ENCODE measurements at places on chromosomes 11 and 22.
A peak's percentile ranks its signal among the peaks of the same experiment; 100 is the strongest.

GRCh38 chr11:69444381-69445130, 36.9 kb upstream of the LINC01488 start:
- DNase-seq = peak; percentile 91

- DNase-seq = peak; percentile 69
Observed at GRCh38 chr22:23305922-23306374, 125.6 kb downstream of the BCR start.

- no peak for DNase-seq
Observed at GRCh38 chr11:21921151-21921550, 271.7 kb upstream of the ANO5 start.

DNA sequence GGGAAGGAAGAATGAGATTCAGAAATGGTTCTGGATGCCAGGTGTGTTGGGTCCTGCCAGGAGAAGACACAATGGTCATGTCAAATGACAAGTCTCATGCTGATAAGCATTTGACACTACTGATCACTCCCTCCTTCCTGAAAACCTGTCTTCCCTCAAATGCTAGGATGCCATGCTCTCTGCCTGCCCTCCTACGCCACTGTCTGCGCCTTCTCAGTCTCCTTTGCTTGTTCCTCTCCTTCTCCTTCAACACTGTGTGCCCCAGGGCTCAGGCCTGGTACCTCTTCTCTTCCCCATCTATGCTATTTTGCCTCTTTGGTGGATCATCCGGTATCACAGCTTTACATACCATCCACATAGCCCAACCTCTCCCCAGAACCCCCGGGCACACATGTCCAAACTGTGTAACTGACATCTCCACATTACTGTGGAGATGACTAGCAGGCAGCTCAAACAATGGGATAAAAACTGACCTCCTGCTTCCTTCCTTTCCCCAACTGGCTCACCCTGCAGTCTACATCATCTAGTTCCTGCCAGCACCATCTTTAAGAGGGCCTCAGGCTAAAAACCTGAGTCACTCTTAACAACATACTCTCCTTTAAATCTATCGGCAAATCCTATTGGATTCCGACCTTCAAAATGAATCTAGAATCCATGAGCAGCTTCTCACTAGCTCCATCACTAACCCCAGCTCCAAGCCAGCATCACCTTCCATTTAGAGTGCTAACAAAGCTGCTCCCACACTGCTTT, 8.2 kb downstream of the AP1B1 start:
- DNase-seq = peak; percentile 58

GRCh38 chr22:46731246-46732040, 6.6 kb downstream of the CERK start:
- peak; percentile 33 for DNase-seq

DNA sequence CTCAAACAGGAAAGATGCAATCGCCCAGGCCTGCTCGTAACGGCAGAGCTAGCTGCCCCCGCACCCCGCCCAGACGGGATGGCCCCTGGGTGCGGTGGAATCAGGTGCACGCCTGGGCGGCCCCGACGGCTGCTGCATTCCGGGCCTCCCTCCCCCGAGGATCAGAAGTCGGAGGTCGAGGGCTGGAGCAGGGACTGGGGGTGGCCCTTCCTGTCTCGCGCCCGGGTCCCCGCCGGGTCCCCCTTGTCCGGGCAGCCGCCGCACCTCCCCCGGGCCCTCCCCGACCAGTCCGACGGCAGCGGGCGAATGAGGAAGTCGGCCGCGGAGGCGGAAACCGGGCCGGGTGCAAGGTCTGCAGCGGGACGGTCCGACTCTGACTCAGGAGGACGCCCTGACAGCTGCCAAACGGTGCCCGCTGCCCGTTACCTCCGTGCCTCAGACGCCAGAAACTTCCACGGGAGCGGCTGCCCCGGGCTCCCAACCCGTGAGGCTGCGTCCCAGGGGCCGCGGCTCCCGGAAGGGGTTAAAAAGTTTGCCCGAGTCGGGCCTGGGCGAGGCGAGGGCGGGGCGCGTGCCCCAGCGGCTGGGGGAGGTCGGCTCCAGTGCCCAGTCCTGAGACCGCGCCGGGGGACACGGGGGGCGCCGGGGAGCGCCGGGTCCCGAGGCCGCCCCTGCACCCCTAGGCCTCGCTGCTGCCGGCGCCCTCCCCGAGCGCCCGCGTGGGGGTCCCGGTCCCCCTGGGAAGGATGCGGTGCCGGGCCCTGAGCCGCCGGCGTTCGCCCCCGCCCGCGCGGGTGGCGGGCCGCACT, 663 bp downstream of the MYH9 start:
- DNase-seq = peak; percentile 81

GRCh38 chr22:23822101-23822671, 16.6 kb downstream of the DERL3 start:
- no peak for DNase-seq

DNA sequence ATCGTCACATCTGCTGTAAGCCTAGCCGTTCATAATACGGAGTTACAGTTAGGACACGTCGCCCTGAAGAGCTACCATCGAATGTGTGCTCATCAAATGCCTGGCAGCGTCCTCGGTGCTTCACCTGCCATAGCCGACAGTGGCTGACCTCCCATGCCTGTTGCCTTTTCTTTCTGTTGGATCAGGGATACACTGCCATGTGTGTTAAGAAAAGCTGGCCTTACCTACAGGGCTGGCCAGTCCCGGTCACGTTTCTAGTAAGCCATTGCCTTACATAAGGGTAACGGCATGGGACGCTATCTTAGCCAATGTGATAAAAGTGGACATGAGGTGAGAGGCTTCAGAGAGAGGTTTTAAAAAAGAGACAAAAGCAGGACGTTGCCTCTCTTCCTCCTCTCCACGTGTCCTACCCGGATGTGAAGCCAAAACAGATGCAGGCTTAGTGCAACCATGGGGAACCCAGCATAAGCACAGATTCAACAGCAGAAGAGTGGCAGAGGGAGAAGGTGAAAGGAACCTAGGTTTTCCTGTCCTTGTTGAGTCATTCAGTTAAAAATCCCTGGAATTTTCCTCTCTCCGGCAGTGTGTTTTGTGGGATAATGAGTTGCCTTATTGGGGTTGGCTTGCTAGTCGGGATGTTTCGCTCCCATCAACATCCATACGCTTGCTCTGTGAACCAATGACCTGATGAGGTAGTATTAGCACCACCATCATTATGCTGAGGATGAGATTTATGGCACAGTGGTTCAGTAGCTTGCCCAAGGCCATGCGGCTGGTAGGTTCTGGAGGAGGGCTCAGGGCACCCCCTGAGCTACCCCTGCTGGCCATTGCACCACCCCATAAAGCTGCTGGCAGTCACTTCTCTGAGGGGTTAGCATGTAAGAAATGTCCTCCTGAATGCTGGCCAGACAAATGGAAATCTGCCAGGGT, 67.4 kb upstream of the B3GAT1 start:
- DNase-seq = no peak

DNA sequence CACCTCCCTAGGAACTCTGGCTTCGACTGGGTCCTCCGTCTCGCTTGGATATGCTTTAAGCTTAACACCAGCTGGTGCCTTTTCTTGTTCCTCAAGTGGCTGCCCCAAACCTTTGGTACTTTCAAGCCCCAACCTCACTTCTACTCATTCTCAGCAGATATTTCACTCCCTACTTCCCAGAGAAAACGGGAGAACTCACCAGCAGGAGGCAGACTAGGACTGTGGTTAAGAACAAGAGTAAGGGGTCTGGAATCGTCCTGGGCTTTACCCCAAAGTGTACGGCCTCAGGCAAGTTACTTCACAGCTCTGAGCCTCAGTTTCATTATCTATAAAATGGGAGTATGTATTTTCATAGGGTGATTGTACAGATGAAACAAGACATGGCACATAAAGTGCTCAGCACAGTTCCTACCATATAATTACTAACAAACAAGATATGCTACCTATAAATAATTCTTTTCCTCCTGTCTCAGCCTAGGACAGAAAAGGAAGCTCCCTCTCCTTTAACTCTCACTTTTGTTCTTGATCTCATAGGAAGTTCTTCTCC, 37.8 kb downstream of the PAMR1 start:
- peak; percentile 65 for DNase-seq

- peak; percentile 85 for DNase-seq
Observed at GRCh38 chr11:63023841-63024648, 8.4 kb upstream of the SLC22A8 start.

- peak; percentile 89 for DNase-seq
Observed at GRCh38 chr11:72975778-72976521, 161.7 kb downstream of the ATG16L2 start.

GRCh38 chr11:43825217-43825816, 55.3 kb upstream of the ALKBH3 start:
- peak; percentile 61 for DNase-seq

DNA sequence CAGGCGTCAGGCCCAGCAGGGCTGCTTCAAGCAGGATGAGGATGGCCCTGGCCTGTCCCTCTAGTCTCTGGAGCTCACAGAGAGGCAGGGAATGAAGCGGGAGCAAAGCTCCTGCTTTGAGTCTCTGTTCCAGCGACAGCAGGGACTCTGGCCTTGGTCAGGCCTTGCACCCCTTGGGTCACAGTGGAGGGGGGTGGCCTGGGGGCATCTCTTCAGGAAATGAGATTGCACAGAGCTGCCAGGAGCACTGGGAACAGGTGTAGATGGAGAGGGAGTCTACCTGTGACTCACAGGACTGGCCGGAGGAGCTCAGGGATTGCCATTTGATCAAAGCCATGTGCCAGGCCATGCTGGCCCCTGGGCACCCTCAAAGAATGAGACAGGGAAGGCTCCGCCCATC, 1.6 kb downstream of the ANO1 start:
- no peak for DNase-seq

DNA sequence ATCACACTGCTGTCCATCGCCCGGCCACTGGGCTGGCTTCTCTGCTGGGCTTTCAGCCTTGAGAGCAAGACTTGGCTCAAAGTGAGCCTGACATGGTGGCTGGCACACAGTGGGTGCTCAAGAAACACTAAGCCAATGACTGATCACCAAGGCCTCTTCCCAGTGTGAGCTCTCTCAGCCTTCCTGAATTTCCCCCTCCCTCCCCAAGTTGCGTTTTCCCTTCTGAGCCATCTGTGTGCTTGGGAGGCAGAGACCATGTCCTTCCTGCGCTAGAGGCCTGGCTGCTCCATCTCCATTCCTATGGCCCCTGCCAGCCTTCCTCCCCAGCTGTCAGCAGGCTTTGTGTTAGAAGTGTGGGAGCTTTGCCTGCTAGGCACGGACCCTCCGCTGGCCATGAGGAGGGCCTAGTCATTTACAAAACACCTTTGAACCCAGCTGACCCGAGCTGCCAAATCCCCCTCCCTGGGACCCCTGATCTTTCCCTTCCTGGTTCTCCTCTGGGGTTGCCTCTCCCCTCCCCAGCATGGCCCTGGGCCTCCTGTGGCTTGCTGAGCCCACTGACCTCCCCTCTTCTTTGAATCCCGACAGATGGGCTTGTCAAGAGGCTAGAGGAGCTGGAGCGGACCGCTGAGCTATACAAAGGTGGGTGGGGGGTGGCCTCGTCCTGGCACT, 13.2 kb downstream of the PICK1 start:
- no peak for DNase-seq

- peak; percentile 25 for DNase-seq
Observed at GRCh38 chr11:94117871-94118270, 10.8 kb upstream of the PANX1 start.

DNA sequence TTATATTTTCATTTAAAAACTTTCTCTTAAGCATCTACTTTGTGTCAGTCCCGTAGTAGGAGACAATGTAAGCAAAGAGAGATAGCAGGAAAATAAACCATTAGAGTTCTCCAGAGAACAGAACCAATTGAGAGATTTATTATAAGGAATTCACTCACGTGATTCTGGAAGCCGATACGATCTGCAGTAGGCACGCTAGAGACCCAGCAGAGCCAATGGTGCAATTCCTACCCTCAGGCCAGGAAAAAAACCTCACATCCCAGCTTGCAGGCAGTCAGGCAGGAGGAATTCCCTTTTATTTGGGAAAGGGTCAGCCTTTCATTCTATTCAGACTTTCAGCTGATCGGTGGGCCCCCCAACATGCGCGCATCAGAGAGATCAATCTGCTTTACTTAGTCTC, 7.3 kb upstream of the PLEKHA7 start:
- no peak for DNase-seq

- DNase-seq = no peak
Observed at GRCh38 chr11:128328955-128329551, 258.3 kb downstream of the ETS1 start.

- no peak for DNase-seq
Observed at GRCh38 chr11:68050371-68050841, 11.6 kb downstream of the TCIRG1 start.

- no peak for DNase-seq
Observed at GRCh38 chr22:48227341-48228018, 1465.0 kb downstream of the TBC1D22A start.

DNA sequence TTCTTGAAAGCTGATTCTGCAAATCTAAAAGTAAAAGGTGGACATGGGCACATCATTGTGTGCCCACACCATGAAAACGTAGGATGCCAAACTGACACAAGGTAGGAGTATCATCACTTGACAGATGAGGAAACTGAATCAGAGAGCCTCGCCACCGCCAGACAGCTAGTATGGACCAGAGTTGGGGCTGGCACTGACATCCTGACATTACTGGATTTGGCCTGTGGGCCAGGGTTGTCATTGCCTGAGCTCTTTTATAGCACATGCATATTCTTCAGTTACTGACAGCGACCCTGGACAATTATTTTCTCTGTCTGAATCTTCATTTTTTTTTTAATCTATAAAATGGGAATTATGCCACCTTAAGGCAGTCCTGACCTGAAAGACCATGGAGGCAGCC, 16.5 kb downstream of the USP35 start:
- DNase-seq = no peak

DNA sequence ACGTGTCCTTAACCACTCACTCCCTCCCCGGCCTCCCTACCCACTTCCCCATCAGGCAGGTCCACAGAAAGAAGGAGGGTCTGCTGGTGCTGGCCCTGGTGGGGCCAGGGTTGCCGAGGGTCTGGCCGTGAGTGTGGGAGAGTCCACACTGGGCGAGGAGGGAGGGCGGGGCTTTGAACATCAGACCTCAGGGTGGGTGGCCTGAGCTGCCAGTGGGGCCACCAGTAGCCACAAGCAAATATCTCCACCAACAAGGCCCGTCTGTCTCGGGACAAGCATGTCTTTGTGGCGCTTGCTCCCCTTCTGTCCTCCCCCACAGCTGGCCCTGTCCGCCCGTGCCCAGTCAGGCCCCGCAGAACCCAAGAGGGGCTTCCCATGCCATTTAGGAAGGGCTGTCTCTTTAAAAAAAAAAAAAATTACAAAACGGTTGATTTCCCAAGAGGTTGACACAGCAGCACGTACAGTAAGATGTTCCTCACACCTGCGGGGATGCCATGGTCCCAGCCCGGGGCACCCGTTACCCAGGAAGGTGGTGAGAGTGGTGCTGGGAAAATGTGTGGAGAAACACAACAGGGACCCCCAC, 17.7 kb upstream of the TALDO1 start:
- DNase-seq = no peak

GRCh38 chr11:56474729-56475235, 1.6 kb upstream of the OR5M3 start:
- DNase-seq = no peak

GRCh38 chr11:129998107-129998506, 4.5 kb downstream of the PRDM10 start:
- no peak for DNase-seq

DNA sequence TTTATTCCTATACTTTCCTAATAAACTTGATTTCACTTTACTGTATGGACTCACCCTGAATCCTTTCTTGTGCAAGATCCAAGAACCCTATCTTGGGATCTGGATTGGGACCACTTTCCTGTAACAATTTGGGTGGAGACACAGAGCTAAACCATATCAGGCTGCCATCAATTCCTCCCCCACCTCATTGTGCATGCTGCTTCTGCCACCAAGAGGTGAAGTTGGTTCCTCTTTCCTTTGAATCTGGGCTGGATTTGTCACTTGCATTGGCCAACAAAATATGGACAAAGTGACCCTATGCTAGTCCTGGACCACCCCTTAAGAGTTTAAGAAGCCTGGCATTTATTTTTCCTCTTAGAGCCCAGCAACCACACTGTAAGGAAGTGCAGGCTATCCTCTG, 39.4 kb upstream of the CEP295 start:
- peak; percentile 4 for DNase-seq

Measured in GM23248 (cell line).